ENCODE measurements at places on chromosomes 2 and 18.

DNA sequence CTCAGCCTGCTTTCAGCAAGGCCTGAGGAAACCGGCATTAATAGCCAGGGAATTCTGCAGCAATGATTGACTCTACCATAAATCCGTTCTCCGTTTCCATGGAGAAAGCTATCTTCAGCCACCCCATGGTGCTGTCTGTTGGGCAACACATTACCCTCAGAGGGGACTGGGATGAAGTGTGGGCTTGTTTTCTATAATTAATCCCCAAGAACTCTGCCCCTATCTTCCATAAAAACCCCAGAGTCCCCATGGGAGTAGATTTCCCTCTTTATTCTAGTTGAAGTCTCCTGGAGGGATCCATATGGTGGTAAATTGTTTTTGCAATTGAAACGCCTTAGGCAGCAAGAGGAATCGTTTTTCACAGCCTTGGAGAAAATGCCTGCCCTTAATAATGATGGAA lies 9.2 kb downstream of the G6PC2 start:
- no peak for DNase-seq

DNA sequence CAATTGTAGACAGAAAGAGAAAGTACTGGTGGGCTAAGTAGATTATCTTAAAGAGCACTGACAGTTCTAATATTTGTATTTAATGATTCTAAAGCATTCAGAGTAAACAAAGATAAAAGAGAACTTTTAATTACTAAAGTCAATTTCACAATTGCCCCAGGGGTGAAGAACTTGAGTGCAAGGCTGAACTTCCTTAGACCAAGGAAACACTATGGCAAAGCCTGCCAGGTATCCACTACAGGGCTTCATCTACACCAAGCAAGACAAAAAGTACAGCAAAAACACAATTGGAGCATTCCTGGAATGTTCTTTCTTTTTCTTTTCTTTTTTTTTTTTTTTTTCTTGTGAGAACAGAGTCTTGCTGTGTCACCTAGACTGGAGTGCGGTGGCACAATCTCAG lies 46.9 kb upstream of the NDUFV2 start:
- no peak for DNase-seq

- no peak for DNase-seq
Measured at GRCh38 chr18:10805587-10806118, 279.8 kb downstream of the NAPG start.

DNA sequence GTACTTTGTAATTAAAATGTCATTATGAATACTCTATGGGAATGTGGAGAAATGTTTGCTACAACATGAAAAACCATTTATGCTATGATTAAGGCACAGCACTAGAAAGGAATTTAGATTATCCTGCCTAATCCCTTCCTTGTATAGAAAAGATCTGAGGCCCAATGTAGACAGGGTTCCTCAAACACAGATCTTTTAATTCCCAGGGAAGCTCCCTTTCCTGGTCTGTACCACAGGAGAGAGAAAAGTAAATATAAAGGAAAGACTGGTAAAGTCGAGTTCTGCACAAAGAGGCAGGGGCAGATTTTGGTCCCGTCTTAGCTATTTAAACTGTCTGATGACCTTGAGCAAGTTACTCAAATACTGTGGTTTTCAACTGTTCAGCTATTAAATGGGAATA lies 84.7 kb downstream of the ICA1L start:
- DNase-seq = no peak

DNA sequence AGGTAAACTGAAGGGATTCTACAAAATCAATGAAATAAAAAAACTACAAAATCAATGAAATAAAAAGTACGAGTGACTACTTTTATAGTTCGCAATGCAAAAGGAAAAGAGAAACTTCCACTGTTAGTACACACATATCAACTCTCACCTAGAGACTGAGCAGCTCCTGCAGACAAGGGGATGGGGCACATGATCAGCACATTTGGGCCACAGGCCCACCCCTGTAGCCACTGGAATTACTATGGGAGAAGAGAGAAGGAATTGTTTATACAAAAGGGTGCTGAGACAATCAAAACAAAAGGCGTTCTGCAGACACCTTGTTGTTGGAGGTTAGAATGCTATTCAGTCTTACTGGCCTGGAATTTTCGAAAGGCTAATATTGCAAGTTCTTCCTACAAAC lies 34.7 kb upstream of the CD226 start:
- no peak for DNase-seq

Measured in CD8-positive, alpha-beta T cell (primary cell).